ENCODE measurements at places on chromosomes 16 and 17. TPM values are rescaled to one million over a fixed set of nuclear protein-coding genes. Genes with fewer than 3 reads are reported as not detected.
A peak's percentile ranks its signal among the peaks of the same experiment; 100 is the strongest.

DNA sequence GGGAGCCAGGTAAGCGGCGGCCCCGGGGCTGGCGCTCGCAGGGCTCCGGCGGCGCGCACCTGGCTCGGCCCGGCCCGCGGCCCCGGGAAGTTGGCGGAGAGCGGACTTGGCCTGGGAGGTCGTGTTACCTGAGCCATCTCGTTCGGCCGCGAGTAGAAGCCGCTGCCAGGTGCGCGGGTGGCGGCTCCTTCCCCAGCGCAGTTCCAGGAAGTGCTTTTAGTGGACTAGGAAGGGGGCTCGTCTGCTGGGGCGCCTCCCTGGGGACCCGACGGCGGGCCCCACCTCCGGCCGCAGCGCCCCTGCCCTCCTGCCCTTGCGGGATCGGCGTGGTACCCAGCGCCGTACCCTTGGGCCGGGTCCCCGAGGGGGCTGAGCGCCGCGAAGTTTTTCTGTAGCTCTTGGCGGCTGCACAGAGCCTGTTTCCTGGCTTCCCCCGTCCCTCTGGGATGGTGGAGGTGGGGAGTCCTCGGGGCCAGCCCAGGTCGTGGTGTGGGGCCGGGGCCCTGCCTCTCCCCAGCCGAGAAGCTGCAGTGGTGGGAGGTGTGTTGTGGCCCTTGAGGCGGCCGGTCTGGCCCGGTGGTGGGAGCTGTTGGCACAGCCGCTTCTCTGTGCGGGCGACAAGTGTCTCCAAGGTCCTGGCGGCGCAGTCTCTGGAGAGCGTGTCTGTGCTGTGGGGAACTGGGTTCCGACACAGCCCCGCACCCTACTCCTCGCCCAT lies 96.9 kb downstream of the RAB11FIP4 start:
- peak overlapping the region; percentile 87 for H3K4me3 ChIP-seq
- peaks cover 4% of the 10 kb centered on the region for H3K27me3 ChIP-seq
- peaks cover 2% of the 10 kb centered on the region for H3K36me3 ChIP-seq

- H3K27me3 ChIP-seq = no peaks in the 10 kb centered on the region
- no peak overlapping the region for H3K4me3 ChIP-seq
- no peak for DNase-seq
- no peaks in the 10 kb centered on the region for H3K4me1 ChIP-seq
- H3K36me3 ChIP-seq = no peaks in the 10 kb centered on the region
Observed at GRCh38 chr16:49556606-49557446, 183.2 kb downstream of the C16orf78 start.

DNA sequence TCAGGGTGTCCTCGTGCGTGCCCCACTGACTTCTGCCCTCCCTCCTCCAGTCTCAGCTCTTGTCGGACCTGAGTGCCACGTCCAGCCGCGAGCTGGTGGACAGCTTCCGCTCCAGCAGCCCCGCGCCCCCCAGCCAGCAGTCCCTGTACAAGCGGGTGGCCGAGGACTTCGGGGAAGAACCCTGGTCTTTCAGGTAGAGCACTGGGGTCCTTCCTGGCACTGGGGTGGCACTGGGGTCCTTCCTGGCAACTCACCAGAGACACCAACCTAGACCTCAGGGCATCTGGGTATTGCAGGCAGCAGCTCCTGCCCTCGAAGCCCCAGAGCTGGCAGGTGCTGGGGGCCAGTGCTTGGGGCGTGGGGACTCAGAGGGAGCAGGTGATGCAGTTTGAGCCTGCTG lies 25.0 kb downstream of the SGSH start:
- no peak overlapping the region for H3K27ac ChIP-seq
- no peaks in the 10 kb centered on the region for H3K36me3 ChIP-seq
- no peak overlapping the region for H3K4me3 ChIP-seq
- peaks cover 5% of the 10 kb centered on the region for H3K27me3 ChIP-seq

- peaks cover 19% of the 10 kb centered on the region for H3K36me3 ChIP-seq
- no peaks in the 10 kb centered on the region for H3K27me3 ChIP-seq
- DNase-seq = no peak
Observed at GRCh38 chr16:69906838-69907401, 44.2 kb upstream of the CLEC18A start.

DNA sequence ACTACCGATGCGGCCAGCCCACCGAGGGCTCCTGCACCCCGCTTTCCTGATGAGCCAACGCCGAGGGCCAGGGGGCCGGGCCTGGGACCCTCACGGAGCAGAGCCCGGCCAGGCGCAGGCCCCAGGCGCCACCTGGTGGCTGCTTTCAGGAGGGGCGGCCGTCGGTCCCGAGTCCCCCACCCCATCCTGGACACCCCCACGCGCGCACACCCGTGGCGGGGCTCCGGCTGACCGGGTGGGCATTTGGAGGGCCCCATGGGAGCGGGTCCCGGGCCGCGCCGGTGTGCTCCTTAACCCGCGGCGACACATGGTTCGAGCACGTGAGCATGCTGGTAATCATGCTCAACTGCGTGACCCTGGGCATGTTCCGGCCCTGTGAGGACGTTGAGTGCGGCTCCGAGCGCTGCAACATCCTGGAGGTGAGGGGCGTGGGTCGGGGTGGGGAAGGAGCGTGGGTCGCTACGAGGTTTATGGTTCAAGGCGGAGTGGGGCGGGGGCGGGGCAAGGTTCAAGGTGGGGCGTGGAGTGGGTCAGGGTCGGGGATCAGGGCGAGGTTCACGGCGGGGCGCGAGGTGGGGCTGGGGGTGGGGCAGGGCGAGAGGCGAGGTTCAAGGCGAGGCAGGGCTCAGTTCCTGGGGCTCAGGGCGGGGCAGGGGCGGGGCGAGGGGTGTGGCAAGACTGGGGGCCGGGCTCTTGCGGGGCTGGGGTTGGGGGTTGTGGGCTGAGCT lies 30.2 kb downstream of the TPSG1 start:
- H3K4me3 ChIP-seq = no peak overlapping the region
- H3K4me1 ChIP-seq = no peaks in the 10 kb centered on the region
- no peak for DNase-seq
- no peaks in the 10 kb centered on the region for H3K36me3 ChIP-seq

DNA sequence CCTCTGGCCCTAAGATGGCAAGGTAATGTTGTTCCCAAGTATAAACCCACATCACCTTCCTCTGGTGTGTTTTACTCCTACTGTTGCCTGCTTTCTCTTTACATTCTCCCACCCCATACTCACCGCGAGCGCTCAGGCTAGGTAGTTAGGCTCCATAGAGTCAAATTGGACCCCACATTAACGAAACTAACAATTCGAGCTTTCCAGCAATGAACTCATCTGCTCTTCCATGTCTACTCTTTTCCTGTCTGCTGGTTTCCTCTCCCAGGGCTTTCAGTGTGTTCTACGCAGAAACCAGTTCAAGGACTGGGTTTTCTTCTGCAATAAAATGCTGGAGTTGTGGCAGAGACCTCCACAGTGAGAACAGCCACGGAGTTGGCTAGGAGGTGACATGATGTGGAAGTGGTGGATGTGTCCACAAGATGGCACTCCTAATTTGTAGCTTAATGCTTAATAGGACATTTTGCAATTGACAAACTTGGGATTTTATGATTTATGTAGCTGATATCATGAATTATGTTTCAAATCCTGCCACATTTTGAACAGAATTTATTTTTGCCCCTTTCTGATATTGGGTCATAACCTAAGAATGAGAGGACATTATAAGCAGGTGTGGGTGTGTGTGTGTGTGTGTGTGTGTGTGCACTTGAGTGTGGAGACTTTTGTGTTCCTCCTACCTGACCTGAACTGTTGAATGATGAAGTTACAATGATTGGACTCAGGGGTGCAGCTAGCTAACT lies 2.2 kb upstream of the UQCRC2 start:
- no peaks in the 10 kb centered on the region for H3K27me3 ChIP-seq
- H3K4me1 ChIP-seq = peaks cover 52% of the 10 kb centered on the region
- peak overlapping the region; percentile 61 for H3K27ac ChIP-seq
- peak overlapping the region; percentile 42 for H3K4me3 ChIP-seq

- no peaks in the 10 kb centered on the region for H3K36me3 ChIP-seq
- peaks cover 14% of the 10 kb centered on the region for H3K4me1 ChIP-seq
- DNase-seq = no peak
- no peak overlapping the region for H3K27ac ChIP-seq
- peaks cover 20% of the 10 kb centered on the region for H3K27me3 ChIP-seq
Observed at GRCh38 chr17:77285594-77286390, 145.0 kb downstream of the SEC14L1 start.

DNA sequence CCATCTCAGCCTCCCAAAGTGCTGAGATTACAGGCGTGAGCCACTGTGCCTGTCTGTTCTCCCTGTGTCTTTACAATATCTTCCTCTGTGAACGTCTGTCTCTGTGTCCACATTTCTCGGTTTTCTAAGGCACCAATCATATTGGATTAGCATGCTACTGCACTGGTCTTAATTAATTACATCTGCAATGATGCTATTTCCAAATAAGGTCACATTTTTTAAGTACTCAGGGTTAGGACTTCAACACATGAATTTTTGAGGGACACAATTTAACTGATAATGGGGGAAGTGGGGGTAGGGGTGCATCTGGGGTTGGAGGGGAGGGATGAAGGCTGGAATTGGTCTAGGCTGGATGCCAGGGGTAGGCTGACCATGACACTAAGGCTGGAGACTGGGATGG lies 102.6 kb downstream of the N4BP1 start:
- H3K4me1 ChIP-seq = no peaks in the 10 kb centered on the region
- no peak overlapping the region for H3K4me3 ChIP-seq
- no peak for DNase-seq
- no peaks in the 10 kb centered on the region for H3K27me3 ChIP-seq

GRCh38 chr16:79576602-79577001 lies 23.9 kb downstream of the MAF start:
- H3K27me3 ChIP-seq = peaks cover 27% of the 10 kb centered on the region
- H3K36me3 ChIP-seq = no peaks in the 10 kb centered on the region
- no peak overlapping the region for H3K27ac ChIP-seq
- H3K4me3 ChIP-seq = no peak overlapping the region

- DNase-seq = no peak
- no peaks in the 10 kb centered on the region for H3K36me3 ChIP-seq
- no peaks in the 10 kb centered on the region for H3K4me1 ChIP-seq
- H3K27me3 ChIP-seq = no peaks in the 10 kb centered on the region
Observed at GRCh38 chr17:7818026-7818425, 16.0 kb upstream of the KDM6B start.

Gene MAP2K6
- total RNA-seq = 11.6 TPM

Gene CMTM2
- total RNA-seq = 0.97 TPM

Gene RPH3AL
- total RNA-seq = 4.6 TPM

- peaks cover 8% of the 10 kb centered on the region for H3K36me3 ChIP-seq
- H3K4me1 ChIP-seq = peaks cover 2% of the 10 kb centered on the region
- no peak overlapping the region for H3K4me3 ChIP-seq
- no peak for DNase-seq
- peaks cover 2% of the 10 kb centered on the region for H3K27me3 ChIP-seq
Observed at GRCh38 chr16:21523411-21524067, 75.8 kb upstream of the METTL9 start.

DNA sequence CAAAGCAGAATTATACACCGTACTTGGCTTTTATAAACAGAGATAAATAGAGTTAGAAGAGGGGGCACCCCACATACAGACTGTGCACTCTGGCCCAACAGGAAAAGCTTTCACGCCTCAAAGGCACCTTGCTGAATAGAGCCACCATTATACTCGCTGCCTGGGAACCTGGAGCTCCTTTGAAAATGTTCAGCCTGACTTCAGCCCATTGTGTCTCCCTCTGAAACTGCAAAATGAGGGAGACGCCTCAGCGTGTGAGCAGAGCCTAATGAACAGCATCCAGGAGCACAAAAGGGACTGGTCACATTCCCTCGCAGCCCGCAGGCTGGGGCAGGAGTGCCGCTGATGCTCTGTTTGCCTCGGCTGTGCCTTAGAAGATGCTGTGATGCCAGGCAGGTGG lies 46.3 kb downstream of the ABCC12 start:
- DNase-seq = no peak
- no peaks in the 10 kb centered on the region for H3K27me3 ChIP-seq
- H3K4me3 ChIP-seq = no peak overlapping the region
- H3K4me1 ChIP-seq = no peaks in the 10 kb centered on the region
- no peak overlapping the region for H3K27ac ChIP-seq

GRCh38 chr17:58755577-58756245 lies at the start of gene PPM1E:
TSS of gene PPM1E (plus strand) at chr17:58755854.
- H3K4me1 ChIP-seq = peaks cover 11% of the 10 kb centered on the region
- H3K27ac ChIP-seq = no peak within 1 kb of the TSS
- peaks cover 2% of the 10 kb centered on the region for H3K36me3 ChIP-seq
- H3K4me3 ChIP-seq = peak within 1 kb of the TSS; percentile 79

- H3K4me3 ChIP-seq = no peak overlapping the region
- DNase-seq = no peak
- no peaks in the 10 kb centered on the region for H3K27me3 ChIP-seq
- H3K27ac ChIP-seq = no peak overlapping the region
Observed at GRCh38 chr16:31038993-31039392, 5.6 kb downstream of the STX4 start.

DNA sequence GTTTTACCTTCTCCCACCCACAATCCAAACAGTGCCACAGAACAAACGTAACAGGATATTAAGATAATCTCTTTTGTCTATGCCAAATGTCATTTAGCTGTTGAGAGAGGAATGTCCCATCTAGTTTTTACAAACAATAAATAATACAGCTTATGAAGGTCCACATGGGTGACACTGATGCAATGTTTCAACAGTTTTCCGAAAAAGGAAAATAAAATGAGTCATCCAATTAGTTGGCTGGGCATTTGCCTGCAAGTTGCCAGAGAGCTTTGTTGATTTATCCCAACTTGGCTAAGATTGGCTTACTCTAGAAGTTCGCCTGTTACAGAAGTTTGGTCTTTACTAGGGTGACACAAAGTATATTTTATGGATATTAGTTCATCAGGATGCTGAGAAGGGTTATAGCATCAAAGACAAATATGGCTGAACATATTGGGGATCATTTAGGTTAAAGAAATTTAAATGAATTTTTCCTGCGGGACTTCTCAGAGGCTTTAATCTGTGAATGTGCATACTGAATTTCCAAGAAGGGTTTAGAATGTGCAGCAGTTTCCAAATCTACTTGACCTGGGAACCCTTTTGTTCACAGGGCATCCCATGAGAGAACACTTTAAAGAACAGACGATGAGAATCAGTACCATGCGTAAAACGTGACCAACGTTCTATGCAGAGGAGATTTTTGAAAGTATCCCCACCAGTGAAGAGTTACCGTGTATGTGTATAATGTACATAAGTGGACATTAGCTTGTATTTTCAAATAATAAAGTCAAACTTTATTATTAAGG lies 73.1 kb downstream of the CDH13 start:
- no peak for DNase-seq
- no peak overlapping the region for H3K27ac ChIP-seq
- peaks cover 28% of the 10 kb centered on the region for H3K4me1 ChIP-seq

- H3K27ac ChIP-seq = no peak overlapping the region
- H3K4me3 ChIP-seq = no peak overlapping the region
- peaks cover 30% of the 10 kb centered on the region for H3K4me1 ChIP-seq
- DNase-seq = peak; percentile 12
Observed at GRCh38 chr17:43169561-43170139, 1.4 kb upstream of the NBR1 start.

DNA sequence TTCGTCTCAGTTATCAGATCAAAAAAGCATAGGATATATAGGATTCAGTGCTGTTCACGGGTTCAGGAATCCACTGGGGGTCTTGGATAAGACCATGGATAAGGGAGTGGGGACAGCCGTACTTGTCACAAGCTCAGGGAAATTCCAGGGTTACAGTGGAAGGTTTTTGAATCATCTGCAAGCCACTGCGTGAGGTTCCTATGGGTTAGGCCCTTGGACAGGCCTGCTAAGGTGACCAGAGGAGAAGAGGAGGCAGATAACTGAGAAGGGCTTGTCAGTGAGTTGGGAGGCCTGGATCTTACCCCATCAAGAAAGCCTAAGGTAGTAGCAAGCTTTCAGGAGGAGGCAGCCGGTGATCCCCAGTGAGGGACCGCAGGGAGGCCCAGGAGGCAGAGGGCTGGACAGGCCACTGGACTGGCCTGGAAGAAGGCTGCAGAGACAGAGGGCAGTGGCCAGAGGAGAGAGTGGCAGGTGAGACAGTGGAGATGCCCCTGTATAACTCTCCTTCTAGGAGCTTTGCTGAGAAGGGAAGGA lies 27.3 kb downstream of the NGFR start:
- peaks cover 9% of the 10 kb centered on the region for H3K4me1 ChIP-seq
- no peak overlapping the region for H3K4me3 ChIP-seq
- no peak for DNase-seq

Gene SRCAP
- total RNA-seq = 81.7 TPM
